HCT116 (cell line): ENCODE measurements at places on chromosomes 2 and 18. TPM values are rescaled to one million over a fixed set of nuclear protein-coding genes. Genes with fewer than 3 reads are reported as not detected.

GRCh38 chr2:16589465-16589864 lies 76.2 kb downstream of the CYRIA start:
- no peaks in the 10 kb centered on the region for H3K4me1 ChIP-seq
- H3K27ac ChIP-seq: no peak overlapping the region
- no peaks in the 10 kb centered on the region for H3K27me3 ChIP-seq

- no peak overlapping the region for H3K27ac ChIP-seq
- DNase-seq: no peak
- no peaks in the 10 kb centered on the region for H3K27me3 ChIP-seq
- no peak overlapping the region for H3K4me3 ChIP-seq
- no peaks in the 10 kb centered on the region for H3K36me3 ChIP-seq
These were observed 198.0 kb downstream of the NBAS start for GRCh38 chr2:15363142-15363541.

DNA sequence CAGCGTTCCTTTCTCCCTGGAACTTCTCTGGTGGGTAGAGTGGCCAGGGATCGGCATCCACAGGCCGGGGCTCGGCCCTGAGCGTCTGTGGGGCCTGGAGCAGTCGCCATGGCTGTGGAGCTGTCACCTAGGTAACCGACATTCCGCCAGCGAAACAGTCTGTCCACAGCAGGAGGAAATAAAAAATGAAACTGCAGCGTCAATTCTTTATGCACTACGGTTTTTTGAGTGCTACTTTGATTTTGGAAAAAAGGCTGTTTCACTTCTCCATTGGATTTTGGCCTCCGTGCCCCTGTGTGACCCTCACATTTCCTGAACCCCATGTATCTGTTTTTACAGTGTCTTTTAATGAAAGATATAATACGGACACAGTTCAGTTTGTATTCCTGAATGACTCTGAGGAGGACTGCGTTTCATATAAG lies 163.4 kb downstream of the LDLRAD4 start:
- H3K27ac ChIP-seq: no peak overlapping the region
- DNase-seq: no peak
- H3K27me3 ChIP-seq: no peaks in the 10 kb centered on the region
- H3K4me3 ChIP-seq: no peak overlapping the region
- no peaks in the 10 kb centered on the region for H3K4me1 ChIP-seq

SCYGR7 gene
- total RNA-seq: not detected

- H3K4me1 ChIP-seq: no peaks in the 10 kb centered on the region
- no peak overlapping the region for H3K4me3 ChIP-seq
- H3K27ac ChIP-seq: no peak overlapping the region
- peak; percentile 48 for DNase-seq
These were observed 14.3 kb upstream of the STAM2 start for GRCh38 chr2:152189622-152190495.

GRCh38 chr2:236678307-236678975 lies 108.8 kb downstream of the ACKR3 start:
- no peak overlapping the region for H3K27ac ChIP-seq
- no peak for DNase-seq
- no peak overlapping the region for H3K4me3 ChIP-seq
- no peaks in the 10 kb centered on the region for H3K4me1 ChIP-seq

GRCh38 chr2:190607657-190608357 lies 41.1 kb upstream of the NAB1 start:
- H3K27ac ChIP-seq: peak overlapping the region; percentile 82
- peak; percentile 91 for DNase-seq
- H3K27me3 ChIP-seq: no peaks in the 10 kb centered on the region
- peaks cover 80% of the 10 kb centered on the region for H3K4me1 ChIP-seq
- peak overlapping the region; percentile 12 for H3K4me3 ChIP-seq

GRCh38 chr2:98479371-98479770 lies 34.7 kb downstream of the INPP4A start:
- no peak overlapping the region for H3K4me3 ChIP-seq
- no peak overlapping the region for H3K27ac ChIP-seq
- no peaks in the 10 kb centered on the region for H3K36me3 ChIP-seq

DNA sequence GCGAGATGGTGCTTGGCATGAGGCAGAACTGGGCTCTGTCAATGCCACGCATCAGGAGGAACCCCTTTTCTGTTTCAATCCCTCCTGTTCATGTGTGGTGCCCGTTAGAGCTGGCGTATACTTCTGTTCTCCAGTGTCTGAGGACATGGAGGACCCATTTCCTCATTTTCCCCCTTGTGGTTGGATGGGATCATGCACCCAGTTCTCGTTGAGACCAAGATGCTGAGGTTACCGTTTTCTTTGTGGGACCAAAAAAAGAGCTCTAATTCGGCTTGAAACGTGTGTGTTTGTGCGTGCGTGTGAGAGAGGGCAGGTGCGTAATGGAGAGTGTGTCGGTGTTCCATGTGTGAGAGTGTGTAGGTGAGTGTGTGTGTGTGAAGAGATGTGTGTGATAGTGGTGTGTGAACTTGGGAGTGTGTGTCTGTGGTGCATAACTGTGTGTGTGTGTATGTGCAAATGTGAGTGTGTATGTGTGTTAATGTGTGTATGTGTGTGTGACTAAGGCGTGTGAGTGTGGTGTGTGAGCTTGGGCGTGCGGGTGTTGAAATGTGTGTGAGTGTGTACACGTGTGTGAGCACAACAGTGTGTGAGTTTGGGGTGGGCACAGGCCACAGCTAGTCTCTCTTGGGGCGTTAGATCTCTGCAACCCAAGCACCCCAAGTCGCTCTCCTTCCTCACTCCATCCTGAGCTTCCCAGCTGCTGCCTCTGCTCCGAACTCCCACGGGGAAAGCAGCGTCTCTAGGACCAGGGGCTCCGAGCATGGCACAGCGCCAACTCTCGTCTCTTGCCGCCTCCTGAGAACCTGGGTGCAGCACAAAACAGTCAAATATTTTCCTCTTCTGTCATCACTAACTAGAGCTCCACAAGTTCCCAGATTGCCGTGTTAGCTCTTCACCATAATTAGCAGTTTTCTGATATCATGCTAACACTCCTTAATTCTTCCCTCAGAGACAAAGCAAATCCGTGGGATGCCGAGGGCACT lies 75.8 kb downstream of the LONRF2 start:
- H3K4me3 ChIP-seq: no peak overlapping the region
- peak; percentile 13 for DNase-seq
- no peaks in the 10 kb centered on the region for H3K4me1 ChIP-seq
- H3K36me3 ChIP-seq: no peaks in the 10 kb centered on the region
- H3K27ac ChIP-seq: no peak overlapping the region

DNA sequence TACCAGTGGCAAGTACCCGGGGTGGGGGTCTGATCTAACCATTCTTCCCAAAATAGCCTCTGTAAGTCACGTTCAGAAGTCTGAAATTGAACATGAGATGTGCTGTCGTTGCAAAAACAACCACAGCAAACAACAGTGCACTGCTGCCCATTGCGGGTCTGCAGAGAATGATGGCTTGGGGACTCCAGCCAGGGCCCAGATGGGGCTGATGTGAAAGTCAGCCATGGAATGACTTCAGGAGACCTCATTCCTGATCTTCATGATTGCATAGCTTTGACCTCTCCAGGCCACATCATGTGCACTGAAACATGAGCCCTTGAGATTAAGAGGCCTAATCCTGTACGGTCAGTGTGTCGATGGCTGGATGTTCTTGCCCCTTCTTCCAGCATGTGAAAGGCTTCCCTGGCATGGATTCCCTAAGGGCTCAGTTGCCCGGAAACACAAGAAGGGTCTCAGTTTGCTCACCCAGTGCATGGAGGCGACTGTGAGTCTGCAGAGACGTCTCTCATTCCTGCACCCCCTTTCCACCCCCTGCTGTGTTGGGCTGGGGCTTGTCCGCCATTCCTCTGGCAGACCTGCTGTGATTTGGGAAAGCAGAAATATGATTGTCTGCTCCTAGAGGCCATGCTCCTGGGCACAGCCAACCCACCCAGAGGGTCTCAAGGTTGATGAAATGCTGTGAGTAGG lies 191.6 kb downstream of the SEPTIN10 start:
- DNase-seq: no peak
- H3K27me3 ChIP-seq: peaks cover 7% of the 10 kb centered on the region; the same call in 1 of the 2 replicates
- H3K4me3 ChIP-seq: no peak overlapping the region
- H3K36me3 ChIP-seq: no peaks in the 10 kb centered on the region

IL36B gene
- total RNA-seq: not detected

CIB4 gene
- total RNA-seq: not detected
